Hepatic stellate cell (primary cell): ENCODE measurements at places on chromosomes 1 and 21.

GRCh38 chr1:220884109-220884980 lies 5.1 kb downstream of the HLX start:
- peak; percentile 43 for DNase-seq

GRCh38 chr1:178354816-178355215 lies 141.9 kb downstream of the CLEC20A start:
- no peak for DNase-seq

- no peak for DNase-seq
Observed at GRCh38 chr1:214321705-214322453, 40.9 kb downstream of the SMYD2 start.

DNA sequence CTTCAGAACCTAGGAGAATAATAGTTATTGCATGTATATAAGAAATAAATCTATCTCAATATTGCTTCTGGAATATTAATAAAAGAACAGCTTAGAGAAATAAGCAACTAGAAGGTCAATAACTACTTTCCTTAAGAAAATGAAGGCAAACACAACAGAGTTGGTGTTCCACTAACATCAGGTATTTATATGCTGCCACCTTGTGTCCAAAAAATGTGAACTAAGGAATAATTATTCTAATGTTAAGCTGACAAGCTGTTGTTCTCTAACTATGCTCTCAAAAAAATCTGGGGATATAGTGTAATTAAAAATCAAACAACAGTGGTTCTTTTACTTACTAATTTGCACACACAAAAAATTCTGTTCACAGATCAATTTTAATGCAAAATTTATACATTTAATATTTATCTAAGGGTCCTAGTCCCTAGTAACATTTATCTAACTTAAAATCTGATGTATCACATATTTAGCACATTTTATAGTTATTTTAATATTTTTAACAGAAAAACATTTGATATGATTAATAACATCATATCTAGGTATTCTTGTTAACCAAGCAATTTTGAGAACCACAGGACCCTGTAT lies 39.6 kb downstream of the UCHL5 start:
- peak; percentile 3 for DNase-seq

- DNase-seq: no peak
Observed at GRCh38 chr1:224867715-224868114, 61.8 kb upstream of the DNAH14 start.

DNA sequence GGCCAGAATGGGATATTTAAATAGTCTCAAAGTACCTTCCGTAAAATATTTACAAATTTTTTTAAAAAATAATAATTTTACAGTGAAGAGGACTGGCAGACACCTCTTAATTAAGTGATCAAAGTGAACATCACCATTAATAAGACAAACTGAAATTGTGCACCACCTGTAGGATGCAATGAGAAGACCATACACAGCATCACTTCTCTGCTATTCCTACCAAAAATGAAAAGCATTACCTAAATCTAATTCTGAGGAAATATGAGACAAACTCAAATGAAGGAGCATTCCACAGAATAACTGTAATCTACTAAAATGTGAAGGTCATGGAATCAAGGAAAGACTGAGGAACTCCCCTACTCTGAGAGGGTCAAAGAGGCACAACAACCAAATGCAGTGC lies 68.2 kb upstream of the PRDX6 start:
- DNase-seq: no peak

- DNase-seq: no peak
Observed at GRCh38 chr1:183652107-183652506, 1.0 kb downstream of the APOBEC4 start.
